ENCODE measurements at places on chromosomes 5 and 9.

- DNase-seq = no peak
These were observed 21.4 kb upstream of the FLT4 start for GRCh38 chr5:180670586-180671359.

- no peak for DNase-seq
These were observed 44.2 kb upstream of the PHF2 start for GRCh38 chr9:93532141-93532540.

GRCh38 chr5:166088389-166089039 lies 2202.9 kb upstream of the WWC1 start:
- DNase-seq = no peak

DNA sequence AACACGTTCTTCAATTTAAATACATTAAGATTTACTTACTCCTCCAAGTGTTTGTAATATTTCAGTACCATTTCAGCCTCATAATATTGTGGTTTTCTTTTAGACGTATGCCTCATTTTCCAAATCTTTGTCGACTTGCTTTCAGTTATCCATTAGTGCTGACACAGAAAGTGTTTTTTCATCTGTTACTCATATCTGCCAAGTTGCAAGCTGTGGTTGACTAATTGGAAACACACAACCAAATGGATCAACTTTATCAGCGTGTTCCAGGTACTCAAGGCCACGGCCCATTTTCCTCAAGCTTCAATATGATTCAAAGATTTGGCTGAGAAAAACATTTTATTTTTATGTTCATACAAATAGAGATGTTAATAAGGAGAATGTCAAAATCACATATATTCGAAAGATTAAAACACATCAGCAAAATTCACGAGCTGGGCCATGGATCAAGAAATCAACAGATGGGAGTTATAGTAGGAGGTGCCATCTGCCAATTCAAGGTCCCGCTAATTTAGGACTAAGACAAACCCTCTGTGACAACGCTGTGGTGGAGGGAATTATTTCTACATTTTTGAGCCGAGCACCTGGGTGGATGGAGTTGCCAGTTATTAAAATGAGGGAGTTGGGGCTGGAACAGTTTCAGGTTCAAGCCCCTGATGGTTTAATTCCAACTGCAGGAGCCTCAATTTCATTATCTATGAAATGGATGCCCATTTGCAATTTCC lies 27.2 kb upstream of the CCNJL start:
- DNase-seq = no peak

GRCh38 chr5:101009758-101010519 lies 106.9 kb upstream of the ST8SIA4 start:
- no peak for DNase-seq

DNA sequence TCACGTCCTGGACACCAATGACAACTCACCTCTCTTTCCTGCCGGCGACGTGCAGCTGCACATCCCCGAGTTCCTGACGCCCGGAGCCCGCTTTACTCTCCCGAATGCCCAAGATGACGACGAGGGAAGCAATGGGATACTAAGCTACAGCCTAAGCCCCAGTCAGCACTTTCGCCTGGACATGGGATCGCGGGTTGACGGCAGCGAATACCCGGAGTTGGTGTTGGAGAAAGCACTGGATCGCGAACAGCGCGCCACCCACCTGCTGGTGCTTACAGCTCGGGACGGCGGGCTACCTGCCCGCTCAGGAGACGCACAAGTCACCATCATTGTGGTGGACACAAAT lies 1.1 kb downstream of the PCDHAC1 start:
- DNase-seq = no peak

GRCh38 chr5:162990856-162991497 lies 446.4 kb upstream of the CCNG1 start:
- no peak for DNase-seq

DNA sequence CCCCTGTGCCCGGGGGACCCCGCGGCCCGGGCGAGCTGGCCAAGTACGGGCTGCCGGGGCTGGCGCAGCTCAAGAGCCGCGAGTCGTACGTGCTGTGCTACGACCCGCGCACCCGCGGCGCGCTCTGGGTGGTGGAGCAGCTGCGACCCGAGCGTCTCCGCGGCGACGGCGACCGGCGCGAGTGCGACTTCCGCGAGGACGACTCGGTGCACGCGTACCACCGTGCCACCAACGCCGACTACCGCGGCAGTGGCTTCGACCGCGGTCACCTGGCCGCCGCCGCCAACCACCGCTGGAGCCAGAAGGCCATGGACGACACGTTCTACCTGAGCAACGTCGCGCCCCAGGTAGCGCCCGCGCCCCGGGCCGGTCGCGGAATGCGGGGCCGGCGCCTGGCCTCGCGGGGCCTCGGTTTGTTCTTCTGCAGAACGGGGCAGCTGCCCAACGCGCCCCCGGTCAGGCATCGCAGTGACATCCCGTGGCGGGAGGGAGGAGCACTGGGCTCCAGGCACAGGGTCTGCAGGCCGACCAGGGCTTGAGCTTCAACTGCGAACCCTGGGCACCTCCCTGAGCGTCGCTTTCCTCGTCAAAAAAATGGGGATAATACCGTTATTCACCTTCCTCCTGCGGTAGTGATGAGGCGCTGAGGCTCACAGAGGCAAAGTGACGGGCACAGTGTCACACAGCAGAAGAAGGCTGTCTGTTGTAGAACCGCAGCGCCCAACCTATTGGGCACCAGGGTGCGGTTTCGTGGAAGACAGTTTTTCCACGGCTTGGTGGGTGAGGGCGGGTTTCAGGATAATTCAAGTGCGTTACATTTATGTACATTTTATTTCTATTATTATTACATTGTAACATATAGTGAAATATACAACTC lies 777 bp downstream of the ENDOG start:
- no peak for DNase-seq

- DNase-seq = no peak
These were observed 23.2 kb upstream of the ADAMTS16 start for GRCh38 chr5:5116956-5117355.

- no peak for DNase-seq
These were observed 782.4 kb upstream of the WWC1 start for GRCh38 chr5:167509076-167509475.

DNA sequence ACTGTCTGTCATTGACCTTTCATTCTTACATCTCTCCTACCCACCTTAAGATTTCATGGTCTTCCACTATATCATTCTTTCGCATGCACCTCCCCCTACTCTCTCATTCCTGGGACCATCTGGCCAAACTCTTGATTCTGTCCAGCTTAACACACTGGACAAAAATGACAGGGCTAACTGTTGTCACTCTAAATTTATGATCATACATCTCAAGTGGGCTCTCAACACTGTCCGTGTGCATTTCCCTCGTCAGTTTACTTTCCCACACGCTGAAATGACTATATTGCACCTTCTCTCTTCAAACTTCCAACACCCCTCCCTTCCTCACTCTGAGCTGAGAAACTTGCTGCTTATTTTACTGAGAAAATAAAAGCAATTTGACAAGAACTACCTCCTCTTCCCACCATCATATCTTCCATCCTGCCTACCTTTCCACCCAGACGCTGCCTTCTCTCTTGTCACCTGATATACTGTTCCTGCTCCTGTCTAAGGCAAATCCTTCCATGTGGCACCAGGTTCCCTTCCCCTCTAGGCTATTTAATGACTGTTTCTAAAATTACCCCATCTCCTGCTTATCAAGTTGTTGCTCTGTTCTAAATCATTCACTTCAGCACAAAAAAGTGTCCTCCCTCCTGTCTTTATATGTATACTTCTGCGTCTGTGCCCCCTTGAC lies 8.1 kb upstream of the KLF9 start:
- DNase-seq = no peak

DNA sequence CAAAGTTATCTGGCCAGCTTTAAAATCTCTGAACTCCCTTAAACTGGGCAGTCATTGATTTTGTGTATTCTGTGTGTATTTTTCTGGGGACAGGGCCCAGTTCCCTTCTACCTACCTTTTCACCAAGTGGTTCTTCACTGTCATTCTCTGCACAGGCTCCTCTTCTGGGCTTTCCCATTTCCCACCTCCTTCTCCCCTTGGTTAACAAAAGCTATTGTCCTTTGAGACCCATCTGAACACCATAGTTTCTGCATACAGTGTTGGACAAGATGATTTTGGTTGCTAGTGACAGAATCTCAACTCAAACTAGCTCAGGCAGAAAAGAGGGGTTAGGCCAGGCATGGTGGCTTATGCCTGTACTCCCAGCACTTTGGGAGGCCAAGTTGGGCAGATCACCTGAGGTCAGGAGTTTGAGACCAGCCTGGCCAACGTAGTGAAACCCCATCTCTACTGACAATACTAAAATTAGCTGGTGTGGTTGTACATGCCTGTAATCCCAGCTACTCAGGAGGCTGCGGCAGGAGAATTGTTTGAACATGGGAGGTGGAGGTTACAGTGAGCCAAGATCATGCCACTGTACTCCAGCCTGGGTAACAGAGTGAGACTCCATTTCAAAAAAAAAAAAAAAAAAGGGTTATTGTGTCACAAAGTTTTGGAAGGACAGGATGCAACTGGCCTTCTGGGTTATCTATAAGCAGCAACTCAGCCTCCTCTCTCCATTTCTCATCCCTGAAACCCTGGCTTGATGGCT lies 31.0 kb upstream of the ANKRD34B start:
- no peak for DNase-seq

- DNase-seq = no peak
These were observed 79.8 kb downstream of the MRPL36 start for GRCh38 chr5:1719860-1720259.

- DNase-seq = no peak
These were observed 516 bp downstream of the MAST4 start for GRCh38 chr5:66596636-66597182.

- no peak for DNase-seq
These were observed 19.8 kb downstream of the TDRD7 start for GRCh38 chr9:97431549-97432143.

DNA sequence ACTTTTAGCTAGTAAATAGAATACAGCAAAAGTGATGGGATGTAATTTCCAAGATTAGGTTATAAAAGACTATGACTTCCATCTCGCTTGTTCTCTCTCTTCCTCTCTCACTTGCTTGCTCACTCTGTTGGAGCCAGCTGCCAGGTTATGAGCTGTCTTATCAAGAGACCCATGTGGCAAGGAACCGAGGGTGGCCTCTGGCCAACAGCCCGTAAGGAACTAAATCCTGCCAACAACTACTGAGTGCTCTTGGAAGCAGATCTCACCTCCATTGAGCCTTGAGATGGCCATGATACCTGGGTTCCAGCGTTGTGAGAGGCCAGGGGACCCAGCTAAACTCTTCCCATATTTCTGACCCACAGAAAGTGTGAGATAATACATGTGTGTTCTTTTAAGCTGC lies 636.1 kb downstream of the ACTL7B start:
- DNase-seq = no peak

GRCh38 chr5:57221049-57221568 lies 47.2 kb downstream of the GPBP1 start:
- peak; percentile 53 for DNase-seq

Data from skin of body (tissue), 3 donors.